Activated T-cell treated with anti-CD3 and anti-CD28 coated beads, Interleukin-2, amount 50 U/mL, for 4 hours (primary cell): ENCODE measurements at places on chromosomes 2 and 18. TPM values are rescaled to one million over a fixed set of nuclear protein-coding genes. Genes with fewer than 3 reads are reported as not detected.

The RPRM gene
- 0.15 TPM for total RNA-seq

The SP140 gene
- total RNA-seq = 43.9 TPM

The CYBRD1 gene
- total RNA-seq = 1.6 TPM

The ITGB6 gene
- total RNA-seq = not detected

The FAM124B gene
- not detected for total RNA-seq

The SPR gene
- 11.2 TPM for total RNA-seq

The C1QL2 gene
- not detected for total RNA-seq

The GPR17 gene
- not detected for total RNA-seq

The PID1 gene
- total RNA-seq = 0.10 TPM

The KCNK3 gene
- 0.08 TPM for total RNA-seq

The TEX261 gene
- 79.5 TPM for total RNA-seq

The SULT1C3 gene
- not detected for total RNA-seq

The RGPD4 gene
- total RNA-seq = 0.08 TPM
